Kidney epithelial cell (primary cell): ENCODE measurements at places on chromosomes 1 and 21. TPM values are rescaled to one million over a fixed set of nuclear protein-coding genes. Genes with fewer than 3 reads are reported as not detected.

- no peak for DNase-seq
These were observed 6.7 kb downstream of the GON4L start for GRCh38 chr1:155850345-155850744.

GRCh38 chr1:246367041-246367440 lies 140.0 kb downstream of the SMYD3 start:
- DNase-seq, result no peak

- no peak for DNase-seq
These were observed 1.8 kb downstream of the CD160 start for GRCh38 chr1:145720878-145721671.

- DNase-seq, result no peak
These were observed 6.7 kb upstream of the ARF1 start for GRCh38 chr1:228075801-228076271.

- DNase-seq, result no peak
These were observed 739.1 kb downstream of the MATN1 start for GRCh38 chr1:29984166-29984861.

GRCh38 chr1:79708646-79709265 lies 702.2 kb upstream of the ADGRL4 start:
- no peak for DNase-seq

- no peak for DNase-seq
These were observed 199.4 kb upstream of the EDN2 start for GRCh38 chr1:41683681-41684500.

GRCh38 chr1:35449334-35450008 lies 107.7 kb downstream of the KIAA0319L start:
- peak; percentile 42 for DNase-seq

DNA sequence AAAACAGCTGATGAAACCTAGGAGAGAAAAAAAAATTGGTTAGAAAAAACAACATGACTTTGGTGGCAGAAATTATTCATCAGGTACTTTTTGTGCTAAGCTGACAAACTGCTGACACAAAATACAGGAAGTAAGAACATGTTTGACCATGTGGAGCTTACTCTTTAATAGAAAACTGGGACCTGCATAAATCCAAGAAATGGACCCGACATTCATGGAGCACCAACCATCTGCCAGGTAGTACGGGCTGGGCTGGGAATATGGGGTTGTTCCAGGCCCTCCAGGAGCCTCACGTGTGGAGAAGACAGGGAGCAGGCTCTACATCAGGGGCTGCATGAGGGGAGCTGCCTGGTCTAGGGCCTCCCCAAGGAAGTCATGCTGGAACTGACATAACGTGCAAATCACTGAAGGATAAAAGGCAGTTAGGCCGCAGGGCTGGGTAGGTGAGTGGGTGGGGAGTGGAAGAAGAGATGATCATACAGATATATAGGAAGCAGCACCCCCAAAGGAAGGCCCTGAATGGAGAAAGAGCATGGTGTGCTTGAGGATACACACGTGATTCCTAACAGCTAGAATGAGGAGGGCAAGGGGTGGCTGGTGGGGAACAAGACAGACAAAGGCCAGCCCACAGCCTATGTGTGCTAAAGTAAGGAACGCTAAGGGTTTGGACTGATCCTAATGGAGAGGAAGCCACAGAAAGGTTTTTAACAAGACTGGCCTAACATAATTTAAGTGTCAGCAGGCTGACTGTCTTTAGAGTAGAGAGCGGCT lies 26.1 kb downstream of the CD58 start:
- no peak for DNase-seq

- DNase-seq, result no peak
These were observed 1237.2 kb downstream of the PLA2G4A start for GRCh38 chr1:188065917-188066316.

GRCh38 chr21:33496345-33496744 lies 4.8 kb upstream of the DNAJC28 start:
- no peak for DNase-seq

- peak; percentile 45 for DNase-seq
These were observed 5.8 kb upstream of the KCNJ15 start for GRCh38 chr21:38250991-38251418.

GRCh38 chr1:205582471-205583291 lies 49.1 kb downstream of the ELK4 start:
- no peak for DNase-seq

DNA sequence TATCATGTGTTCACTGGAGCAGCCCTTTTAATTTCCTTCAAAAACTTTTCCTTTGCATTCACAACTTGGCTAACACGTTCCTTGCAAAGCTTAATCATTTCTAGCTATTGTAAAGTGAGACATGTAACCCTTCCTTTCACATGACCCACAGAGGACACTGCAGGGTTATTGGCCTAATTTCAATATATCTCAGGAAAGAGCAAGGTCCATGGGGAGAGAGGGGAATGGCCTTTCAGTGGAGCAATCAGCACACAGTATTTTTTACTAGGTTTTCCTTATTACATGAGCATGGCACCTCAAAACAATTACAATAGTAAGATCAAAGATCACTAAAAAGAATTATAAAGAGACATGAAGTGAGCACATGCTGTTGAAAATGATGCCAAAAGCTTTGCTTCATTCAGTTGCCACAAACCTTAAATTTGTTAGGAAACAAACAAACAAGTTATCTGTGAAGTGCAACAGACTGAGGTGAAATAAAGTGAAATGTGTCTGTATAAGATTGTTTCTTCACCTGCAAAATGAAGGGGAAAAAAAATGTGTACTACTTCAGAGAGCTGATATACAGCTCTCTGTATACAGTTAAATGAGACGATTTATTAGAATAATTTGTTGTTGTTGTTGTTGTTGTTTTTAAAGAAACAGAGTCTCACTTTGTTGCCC lies 61.5 kb downstream of the EIF4G3 start:
- no peak for DNase-seq

GRCh38 chr1:21673277-21673780 lies 4.2 kb upstream of the RAP1GAP start:
- no peak for DNase-seq

GRCh38 chr1:94143173-94143808 lies 22.3 kb upstream of the ABCA4 start:
- DNase-seq, result no peak

DNA sequence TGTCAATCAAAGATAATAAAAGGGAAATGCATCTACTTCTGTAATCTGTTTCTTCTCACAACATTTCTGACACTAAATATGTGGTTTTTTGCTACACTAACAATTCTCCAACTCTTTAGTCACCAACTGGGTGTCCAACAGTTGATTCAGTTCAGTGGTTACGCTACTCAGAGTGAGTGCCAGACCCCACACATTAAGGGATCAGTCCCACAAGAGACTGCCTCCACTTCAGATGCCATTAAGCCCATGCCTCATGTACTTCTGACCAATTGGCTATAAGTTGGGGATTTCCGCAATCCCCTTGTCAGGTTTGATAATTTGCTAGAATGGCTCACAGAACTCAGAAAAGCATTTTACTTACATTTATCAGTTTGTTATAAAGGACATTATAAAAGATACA lies 28.4 kb downstream of the RNF2 start:
- peak; percentile 18 for DNase-seq

DNA sequence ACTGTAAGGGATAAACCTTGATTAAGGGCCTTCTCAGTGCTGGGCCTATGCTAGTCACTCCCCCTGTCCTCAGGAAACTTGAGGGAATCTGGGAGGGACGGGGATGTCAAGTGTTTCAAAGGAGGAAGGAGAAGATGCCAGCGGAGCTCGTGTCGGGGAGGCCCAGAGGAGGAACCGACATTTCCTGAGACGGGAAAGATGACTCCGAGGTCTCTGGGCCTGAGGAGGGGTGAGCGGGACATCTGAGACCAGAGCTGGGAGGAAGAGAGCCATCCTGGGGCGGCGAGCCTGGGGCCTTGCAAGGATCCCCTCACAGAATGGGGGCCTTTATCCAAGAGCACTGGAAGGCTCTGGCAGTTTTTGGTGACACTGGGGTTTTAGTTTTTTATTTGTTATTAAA lies 10.4 kb downstream of the SLC66A1 start:
- no peak for DNase-seq

DNA sequence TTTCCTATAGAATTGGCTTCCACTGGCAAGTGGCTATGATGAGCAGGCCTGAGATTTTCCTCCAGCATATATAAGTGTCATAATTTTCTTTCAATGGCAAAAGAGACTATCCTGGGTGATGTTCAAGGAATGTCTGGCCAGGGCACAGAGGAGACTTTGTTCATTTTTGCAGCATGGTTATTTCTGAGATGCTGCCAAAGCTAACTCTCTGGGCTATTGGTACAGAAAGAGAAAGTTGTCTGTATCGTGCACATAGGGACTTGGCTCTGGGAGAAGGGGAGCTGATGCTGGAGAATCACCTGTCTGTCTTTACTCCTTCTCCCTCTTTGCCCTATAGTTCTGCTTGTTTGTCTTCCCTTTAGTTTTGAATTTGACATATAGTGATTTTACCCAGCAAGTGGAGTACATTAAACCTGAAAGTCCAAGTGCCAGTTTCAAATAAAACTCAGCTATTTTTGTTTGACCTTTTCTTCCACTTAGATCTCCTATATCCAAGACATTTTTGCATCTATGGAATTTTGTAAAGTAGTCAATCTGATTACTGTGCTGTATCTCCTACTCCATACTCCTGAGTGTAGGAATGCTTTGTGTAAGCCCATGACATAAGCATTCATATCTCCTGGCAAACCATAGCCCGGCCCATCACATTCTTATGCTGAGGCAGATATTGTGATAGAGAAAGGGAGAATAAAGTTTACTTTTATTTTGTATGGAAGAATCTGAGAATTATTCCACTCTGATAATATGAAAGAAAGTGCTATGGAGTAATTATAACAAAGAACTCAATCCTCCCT lies 3.9 kb downstream of the FNDC7 start:
- DNase-seq, result no peak

DNA sequence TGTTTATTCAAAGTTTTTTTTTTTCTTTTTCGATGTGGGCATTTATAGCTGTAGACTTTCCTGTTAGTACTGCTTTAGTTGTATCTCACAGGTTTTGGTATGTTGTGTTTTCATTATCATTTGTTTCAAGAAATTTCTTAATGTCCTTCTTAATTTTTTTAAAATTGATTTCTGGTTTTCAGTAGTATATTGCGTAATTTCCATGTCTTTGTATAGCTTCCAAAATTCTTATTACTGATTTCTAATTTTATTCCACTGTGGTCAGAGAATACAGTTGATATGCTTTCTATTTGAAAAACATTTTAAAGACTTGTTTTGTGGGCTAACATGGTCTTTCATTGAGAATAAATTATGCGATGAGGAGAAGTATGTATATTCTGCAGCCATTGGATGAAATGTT lies 463.2 kb upstream of the B3GALT2 start:
- no peak for DNase-seq

GRCh38 chr1:199590708-199591107 lies 436.8 kb upstream of the NR5A2 start:
- DNase-seq, result no peak

GRCh38 chr1:116763787-116764465 lies 9.7 kb downstream of the CD2 start:
- no peak for DNase-seq

DNA sequence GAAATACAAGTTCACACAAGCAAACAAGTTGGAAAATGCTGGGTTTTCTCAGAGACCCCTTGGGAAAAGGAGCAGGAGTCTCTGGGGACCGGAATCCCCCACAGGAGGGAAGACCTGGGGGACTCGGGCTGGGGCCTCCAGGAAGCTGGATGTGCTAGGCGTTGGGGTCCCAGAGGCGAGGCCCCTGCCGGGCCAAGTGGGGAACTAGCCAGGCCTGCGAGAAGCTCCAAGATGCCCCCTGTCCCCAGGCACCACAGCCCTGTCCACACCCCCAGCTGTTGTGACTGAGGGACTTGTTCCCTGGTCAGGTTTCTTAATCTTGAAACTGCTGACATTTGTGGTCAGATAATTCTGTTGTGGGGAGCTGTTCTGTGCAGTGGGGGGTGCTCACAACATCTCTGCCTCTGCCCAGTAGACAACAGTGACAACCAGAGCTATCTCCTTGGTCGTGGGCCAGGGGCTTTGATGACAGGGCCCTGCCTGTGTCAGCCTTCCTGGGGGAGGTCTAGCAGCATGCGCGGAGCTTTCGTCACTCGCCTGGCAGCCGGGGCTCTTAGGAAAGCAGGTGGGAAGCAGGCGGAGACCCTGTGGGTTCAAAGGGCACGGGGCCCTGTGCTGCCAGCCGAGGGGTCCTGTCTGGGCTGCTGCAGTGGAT lies 126.4 kb upstream of the ARHGEF16 start:
- no peak for DNase-seq

- DNase-seq, result no peak
These were observed 2.4 kb upstream of the WNT9A start for GRCh38 chr1:227949954-227950734.

GRCh38 chr1:172279939-172280636 lies 140.4 kb upstream of the C1orf105 start:
- DNase-seq, result no peak

DNA sequence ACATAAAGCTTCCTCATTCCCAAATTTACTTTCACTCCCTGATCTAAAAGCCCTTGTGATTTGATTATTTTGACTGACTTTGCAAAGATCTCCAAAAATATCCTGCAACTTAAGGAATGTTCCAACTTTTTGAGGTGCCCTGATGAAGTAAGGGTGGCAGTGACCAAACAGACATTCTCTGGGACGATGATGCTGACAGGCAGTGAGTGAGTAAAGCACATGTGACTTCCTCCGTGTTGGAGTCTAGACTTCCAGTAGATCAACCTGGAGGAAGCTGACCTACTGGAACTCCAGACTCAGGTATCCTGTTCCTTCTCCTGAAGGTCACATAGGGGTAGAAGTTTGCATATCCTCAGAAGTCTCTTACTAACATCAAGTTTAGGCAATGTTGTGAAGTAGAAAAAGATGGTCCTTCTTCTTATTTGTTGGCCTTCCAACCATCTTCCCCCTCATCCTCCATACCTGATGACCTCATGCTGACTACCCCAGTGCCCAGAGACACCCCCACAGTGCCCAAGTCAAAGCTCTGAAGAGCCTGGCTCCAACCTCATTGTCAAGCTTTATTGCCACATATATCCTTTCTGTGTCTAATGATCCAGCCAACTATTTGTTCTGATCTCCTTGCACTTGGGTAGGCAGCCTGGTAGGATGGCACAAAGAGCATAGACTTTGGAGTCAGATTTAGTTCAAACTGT lies 16.0 kb downstream of the TNFSF4 start:
- DNase-seq, result no peak

GRCh38 chr1:6385488-6386191 lies 7.9 kb downstream of the ACOT7 start:
- peak; percentile 71 for DNase-seq

The SPRR2B gene
- not detected in 2 replicates for total RNA-seq

The FCGR2B gene
- total RNA-seq, result not detected in 2 replicates

The MEX3A gene
- total RNA-seq, result 34.5 and 34.6 TPM in 2 replicates

The C1orf94 gene
- total RNA-seq, result not detected in 2 replicates

The BTBD8 gene
- 3.3 and 3.6 TPM in 2 replicates for total RNA-seq

The RNF207 gene
- 20.1 and 32.0 TPM in 2 replicates for total RNA-seq

The OXCT2 gene
- 5.9 and 7.0 TPM in 2 replicates for total RNA-seq

The SH2D2A gene
- total RNA-seq, result 2.3 and 4.9 TPM in 2 replicates

The CYYR1 gene
- total RNA-seq, result 6.2 and 6.4 TPM in 2 replicates

The CSTB gene
- 27.9 and 28.4 TPM in 2 replicates for total RNA-seq

The DISP1 gene
- total RNA-seq, result 4.7 and 7.1 TPM in 2 replicates

The KRTAP10-7 gene
- not detected in 2 replicates for total RNA-seq

The IL24 gene
- total RNA-seq, result 0.38 and 0.82 TPM in 2 replicates

The AKR7A2 gene
- 85.6 and 97.4 TPM in 2 replicates for total RNA-seq

The BNIPL gene
- 0.17 TPM in 1 of 2 replicates, not detected in the other for total RNA-seq

The PROK1 gene
- total RNA-seq, result not detected in 2 replicates

The LYSMD1 gene
- total RNA-seq, result 8.1 and 9.7 TPM in 2 replicates

The ARHGEF19 gene
- 2.7 and 5.6 TPM in 2 replicates for total RNA-seq

The FYB2 gene
- total RNA-seq, result not detected in 2 replicates
